ENCODE measurements at places on chromosomes 4 and X. TPM values are rescaled to one million over a fixed set of nuclear protein-coding genes. Genes with fewer than 3 reads are reported as not detected.

- H3K27ac ChIP-seq = no peak overlapping the region
- H3K36me3 ChIP-seq = peaks cover 1% of the 10 kb centered on the region
- no peak overlapping the region for H3K4me3 ChIP-seq
- H3K4me1 ChIP-seq = peaks cover 25% of the 10 kb centered on the region
- peaks cover 15% of the 10 kb centered on the region for H3K27me3 ChIP-seq
Measured at GRCh38 chr4:47238667-47239066, 207.3 kb downstream of the GABRB1 start.

GRCh38 chrX:134642386-134642785 lies 15.9 kb downstream of the PLAC1 start:
- no peaks in the 10 kb centered on the region for H3K36me3 ChIP-seq
- H3K27ac ChIP-seq = no peak overlapping the region
- H3K27me3 ChIP-seq = peaks cover 2% of the 10 kb centered on the region
- H3K4me3 ChIP-seq = no peak overlapping the region
- no peak for DNase-seq

GRCh38 chr4:53455766-53456165 lies 78.3 kb downstream of the FIP1L1 start:
- DNase-seq = no peak
- peaks cover 24% of the 10 kb centered on the region for H3K4me1 ChIP-seq
- H3K27me3 ChIP-seq = no peaks in the 10 kb centered on the region
- H3K4me3 ChIP-seq = no peak overlapping the region
- H3K36me3 ChIP-seq = peaks cover 30% of the 10 kb centered on the region

GRCh38 chr4:8594097-8595038 lies 1.8 kb downstream of the CPZ start:
- H3K4me3 ChIP-seq = peak overlapping the region; percentile 34
- H3K36me3 ChIP-seq = no peaks in the 10 kb centered on the region
- peaks cover 10% of the 10 kb centered on the region for H3K27me3 ChIP-seq
- H3K4me1 ChIP-seq = peaks cover 25% of the 10 kb centered on the region
- DNase-seq = peak; percentile 51

Gene JAKMIP1
- 0.10 TPM for total RNA-seq
